ENCODE measurements at places on chromosomes 6 and 20.

- no peak for DNase-seq
These were observed 282.9 kb downstream of the CLIC5 start for GRCh38 chr6:45732731-45733130.

GRCh38 chr20:2301164-2301622 lies 5.4 kb downstream of the TGM3 start:
- peak; percentile 100 for DNase-seq

- DNase-seq = no peak
These were observed 114.1 kb downstream of the CD83 start for GRCh38 chr6:14231501-14232280.

DNA sequence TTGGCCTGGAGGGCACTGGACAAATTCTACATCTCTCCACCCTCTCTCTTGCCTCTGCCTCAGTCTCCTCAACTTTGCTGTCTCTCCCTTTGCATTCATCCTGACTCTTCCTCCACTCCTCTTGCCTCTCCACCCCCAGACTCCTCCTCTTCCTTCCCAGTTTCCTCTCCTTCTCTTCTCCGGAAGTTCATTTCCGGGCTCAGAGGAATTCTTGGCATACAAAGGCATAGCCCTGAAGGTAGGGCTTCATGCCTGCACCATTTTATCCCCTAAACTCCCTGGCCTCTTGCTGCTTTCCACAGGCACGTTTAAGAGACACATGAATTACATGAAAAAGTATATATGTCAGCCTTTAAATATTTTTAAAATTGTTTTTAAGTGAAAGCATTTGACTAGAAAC lies 10.6 kb downstream of the BFSP1 start:
- DNase-seq = no peak

- no peak for DNase-seq
These were observed 1.0 kb upstream of the KIF13A start for GRCh38 chr6:17988422-17988944.

DNA sequence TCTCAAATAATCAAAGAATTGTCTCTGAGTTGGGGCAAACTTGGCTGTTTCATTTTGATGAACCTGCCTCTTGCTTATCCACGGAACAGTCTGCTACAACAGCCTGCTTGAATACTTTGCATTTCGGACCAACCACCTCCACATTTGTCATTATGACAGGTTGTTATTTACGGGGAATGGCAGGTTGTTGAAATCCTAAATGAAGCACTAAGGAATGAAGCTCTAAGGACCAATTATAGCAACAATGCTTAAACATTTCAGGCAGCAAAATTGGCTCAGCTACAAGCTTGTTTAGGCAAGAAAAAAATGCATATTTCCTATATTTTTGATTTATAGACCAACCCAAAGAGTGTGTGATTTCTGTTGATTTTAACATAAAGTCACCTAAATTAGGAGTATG lies 84.5 kb downstream of the MAP3K7 start:
- no peak for DNase-seq

- no peak for DNase-seq
These were observed 17.0 kb downstream of the RNF217 start for GRCh38 chr6:124979294-124979678.

All from inflammatory macrophage treated with lipopolysaccharide for 4 hours (primary cell).